ENCODE measurements at places on chromosomes 13 and 19. TPM values are rescaled to one million over a fixed set of nuclear protein-coding genes. Genes with fewer than 3 reads are reported as not detected.

TMEM59L gene
- total RNA-seq = 1.4 TPM

CDX2 gene
- 271 TPM for total RNA-seq

BST2 gene
- total RNA-seq = 15.6 TPM

GPR12 gene
- total RNA-seq = 0.05 TPM

CNN1 gene
- 10.7 TPM for total RNA-seq

GJB6 gene
- total RNA-seq = not detected

QPCTL gene
- total RNA-seq = 10.7 TPM

IL17D gene
- 0.49 TPM for total RNA-seq

USP12 gene
- total RNA-seq = 48.0 TPM

CATSPERD gene
- total RNA-seq = not detected
